Right atrium auricular region (tissue), 2 donors: ENCODE measurements at places on chromosomes 5 and 9. TPM values are rescaled to one million over a fixed set of nuclear protein-coding genes. Genes with fewer than 3 reads are reported as not detected.

- no peak for DNase-seq
Measured at GRCh38 chr5:168947212-168947868, 353.6 kb downstream of the SLIT3 start.

GRCh38 chr9:36547598-36547997 is 25.1 kb upstream of the MELK start:
- DNase-seq, result no peak

Gene CACFD1
- 11.9 TPM for total RNA-seq

DNA sequence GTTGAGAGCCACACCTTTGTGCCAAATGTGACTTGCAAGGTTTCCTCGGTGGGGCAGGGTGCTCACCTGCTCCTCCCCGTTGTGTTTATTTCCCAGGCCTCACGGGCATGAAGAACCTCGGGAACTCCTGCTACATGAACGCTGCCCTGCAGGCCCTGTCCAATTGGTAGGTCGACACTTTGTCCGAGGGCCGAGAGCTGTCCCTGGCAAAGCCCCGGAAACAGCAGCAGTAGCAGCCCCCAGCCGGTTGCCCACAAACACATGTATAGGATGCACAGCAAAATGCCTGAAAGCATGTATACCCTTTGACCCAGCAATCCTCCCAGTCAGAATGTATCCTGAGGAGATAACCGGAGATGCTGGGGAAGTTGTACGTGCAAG is 26.2 kb downstream of the USP20 start:
- DNase-seq, result no peak

Gene NIPAL4
- 1.6 TPM for total RNA-seq

GRCh38 chr5:112708103-112708622 is 29.5 kb upstream of the APC start:
- no peak for DNase-seq

DNA sequence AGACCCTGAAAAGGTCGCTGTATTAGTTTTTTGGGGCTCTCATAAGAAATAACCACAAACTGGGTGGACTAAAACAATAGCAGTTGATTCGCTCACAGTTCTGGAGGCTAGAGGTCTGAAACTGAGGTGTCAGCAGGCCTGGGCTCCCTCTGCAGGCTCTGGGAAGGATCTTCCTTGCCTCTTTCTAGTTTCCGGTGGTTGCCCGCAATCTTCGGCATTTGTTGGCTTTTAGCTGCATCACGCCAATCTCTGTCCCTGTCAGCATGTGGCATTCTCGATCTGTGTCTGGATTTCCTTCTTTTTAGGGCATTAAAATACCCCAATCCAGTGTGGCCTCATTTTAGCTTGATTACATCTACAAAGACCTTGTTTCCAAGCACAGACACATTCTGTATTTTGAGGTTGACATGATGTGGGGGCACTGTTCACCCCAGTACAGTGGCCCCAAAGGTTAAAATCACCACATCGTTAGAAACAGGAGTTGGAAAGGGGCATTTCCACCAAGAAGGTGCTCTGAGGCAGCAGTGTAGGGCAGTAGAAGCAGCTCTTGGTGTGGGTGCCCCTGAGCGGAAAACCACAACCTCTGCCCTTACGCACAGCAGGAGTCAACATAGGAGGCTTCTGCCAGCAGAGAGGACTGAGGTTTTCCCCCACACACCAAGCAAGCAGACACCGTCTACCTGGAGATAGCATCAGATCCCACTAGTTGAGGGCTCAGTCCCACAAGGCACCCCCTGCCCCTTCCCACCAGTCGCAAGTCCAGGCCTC is 13.5 kb downstream of the ZNF79 start:
- no peak for DNase-seq

DNA sequence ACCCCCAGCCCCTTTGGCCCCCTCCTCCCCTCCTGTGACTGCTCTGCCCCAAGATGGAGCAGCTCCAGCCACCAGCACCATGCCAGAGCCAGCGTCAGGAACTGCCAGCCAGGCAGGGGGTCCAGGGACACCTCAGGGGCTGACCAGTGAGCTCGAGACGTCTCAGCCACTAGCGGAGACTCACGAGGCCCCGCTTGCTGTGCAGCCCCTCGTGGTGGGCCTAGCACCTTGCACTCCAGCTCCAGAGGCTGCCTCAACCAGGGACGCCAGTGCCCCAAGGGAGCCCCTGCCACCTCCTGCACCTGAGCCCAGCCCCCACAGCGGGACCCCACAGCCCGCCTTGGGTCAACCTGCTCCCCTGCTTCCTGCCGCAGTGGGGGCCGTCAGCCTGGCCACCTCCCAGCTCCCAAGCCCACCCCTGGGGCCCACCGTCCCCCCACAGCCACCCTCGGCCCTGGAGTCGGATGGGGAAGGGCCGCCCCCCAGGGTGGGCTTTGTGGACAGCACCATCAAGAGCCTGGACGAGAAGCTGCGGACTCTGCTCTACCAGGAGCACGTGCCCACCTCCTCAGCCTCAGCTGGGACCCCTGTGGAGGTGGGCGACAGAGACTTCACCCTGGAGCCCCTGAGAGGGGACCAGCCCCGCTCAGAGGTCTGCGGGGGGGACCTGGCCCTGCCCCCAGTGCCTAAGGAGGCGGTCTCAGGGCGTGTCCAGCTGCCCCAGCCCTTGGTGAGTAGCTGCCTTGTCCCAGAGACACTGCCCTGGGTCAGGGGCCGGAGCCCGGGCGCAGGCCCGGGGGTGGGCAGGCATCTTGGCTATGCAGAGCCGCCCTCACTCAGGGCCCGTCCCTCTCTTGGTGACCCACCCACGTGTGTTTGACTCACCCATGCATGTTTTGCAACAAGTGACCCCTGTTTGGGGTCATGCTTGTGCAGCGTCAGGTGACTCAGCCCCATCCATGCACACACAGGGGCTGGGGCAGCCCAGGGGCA is 105.2 kb downstream of the WNK2 start:
- no peak for DNase-seq

DNA sequence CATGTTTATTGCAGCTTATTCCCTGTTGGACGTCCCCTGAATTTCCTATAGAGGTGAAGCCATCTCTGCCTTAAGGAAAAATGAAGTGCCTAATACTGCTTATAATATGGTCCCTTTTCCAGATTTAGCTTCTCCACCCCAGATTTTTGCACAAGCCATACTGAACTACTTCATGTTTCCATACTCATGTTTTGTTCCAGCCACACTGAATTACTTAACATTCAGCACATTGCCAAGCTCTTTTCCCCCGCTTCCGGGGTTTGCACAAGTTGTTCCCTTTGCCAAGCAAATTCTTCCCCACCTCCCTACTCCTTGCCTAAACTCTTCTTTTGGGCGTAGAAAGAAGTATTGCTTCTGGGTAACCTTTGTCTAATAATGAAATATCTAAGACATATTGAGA is 1.7 kb upstream of the CNTRL start:
- peak; percentile 90 for DNase-seq
